Stimulated activated CD4-positive, alpha-beta T cell treated with anti-CD3 and anti-CD28 coated beads, Interleukin-1b, Interleukin-23, amount 100 ng/mL, for 1 hour (primary cell): ENCODE measurements at places on chromosomes 6 and 20.

DNA sequence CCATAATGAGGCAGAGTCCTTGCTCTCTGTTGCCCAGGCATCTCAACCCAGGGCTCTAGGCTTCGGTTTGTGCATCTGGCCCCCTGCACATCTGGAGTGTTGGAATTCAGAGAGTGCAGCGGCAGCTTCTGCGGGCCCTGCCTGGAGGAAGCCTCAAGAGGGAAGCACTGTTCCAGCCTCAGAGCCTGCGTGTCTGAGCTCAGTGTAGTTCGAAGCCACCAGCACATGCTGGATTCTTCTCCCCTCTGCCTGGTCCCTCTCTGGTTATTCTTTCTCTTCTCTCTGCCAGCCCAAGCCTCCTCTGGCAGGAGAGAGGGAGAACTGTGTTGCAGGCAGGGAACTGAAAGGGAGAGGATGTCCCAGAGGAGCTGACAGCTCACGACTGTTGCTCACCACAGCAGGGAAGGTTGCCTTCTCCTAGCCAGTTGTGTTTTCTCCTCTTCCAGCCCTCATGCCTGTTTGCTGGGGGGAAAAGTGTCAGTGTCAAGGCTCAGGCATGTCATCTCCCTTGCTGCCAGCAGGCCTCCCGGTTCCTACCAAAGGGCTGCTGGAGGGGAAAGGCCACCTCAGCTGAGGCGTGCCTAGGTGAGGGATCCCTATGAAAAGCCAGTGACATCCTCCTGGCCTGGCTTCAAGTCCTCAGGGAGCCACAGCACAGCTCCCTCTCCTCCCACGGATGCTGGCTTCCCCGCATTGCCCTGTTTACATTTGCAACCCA, 126.0 kb upstream of the LRFN2 start:
- DNase-seq = no peak

DNA sequence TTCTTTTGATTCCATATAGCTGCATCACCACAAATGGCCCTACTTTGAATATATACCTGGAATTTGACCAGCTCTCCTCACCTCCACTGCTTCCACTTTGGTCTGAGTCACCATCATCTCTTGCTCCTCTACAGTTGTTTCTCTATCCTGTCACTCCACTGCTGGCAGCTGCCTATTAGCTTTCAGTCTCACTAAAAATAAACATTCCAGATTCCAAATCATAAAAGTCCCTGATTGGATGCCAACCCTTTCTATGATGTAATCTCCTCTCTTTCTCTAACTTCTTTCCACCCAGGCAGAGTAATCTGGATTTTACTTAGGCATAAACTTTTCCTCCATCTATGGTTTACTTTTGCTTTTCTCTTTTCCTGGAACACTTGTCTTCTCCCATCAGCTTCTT, 49.1 kb downstream of the RFPL4B start:
- DNase-seq = no peak

DNA sequence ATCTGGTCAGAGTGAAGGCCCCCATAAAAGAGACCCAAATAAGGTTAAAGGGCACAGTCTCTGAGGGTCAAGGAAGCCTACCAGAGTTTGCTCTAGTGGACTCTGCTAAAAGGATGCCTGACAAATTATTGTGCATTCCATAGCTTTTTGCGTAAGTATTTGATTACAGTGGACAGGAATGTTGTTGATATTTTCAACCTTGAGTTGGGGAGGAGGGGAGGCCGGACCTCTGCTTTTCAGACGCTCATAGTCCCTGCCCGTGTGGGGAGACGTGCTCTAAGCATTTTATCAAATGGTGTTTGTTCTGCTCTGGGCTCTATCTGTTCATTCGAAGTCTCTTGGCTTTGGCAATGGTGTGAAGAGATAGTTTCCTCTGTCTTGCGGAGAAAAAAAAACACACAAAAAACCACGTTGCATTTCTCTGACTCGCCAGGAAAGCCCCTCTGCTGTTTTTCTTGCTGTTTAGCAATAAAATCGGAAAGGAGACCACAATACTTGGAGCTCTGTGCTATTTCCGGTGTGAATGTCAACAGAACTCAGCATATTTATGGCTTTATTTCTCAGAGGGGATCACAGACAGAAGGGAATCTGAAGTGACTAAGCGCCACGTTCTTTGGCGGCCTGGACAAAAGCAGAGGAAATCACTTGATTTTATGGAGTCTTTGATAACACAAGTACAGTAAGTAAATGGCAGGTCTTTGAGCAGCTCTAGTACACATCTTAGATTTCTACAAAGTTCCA, 159.8 kb downstream of the ZFP64 start:
- no peak for DNase-seq

- no peak for DNase-seq
These were observed 195.1 kb downstream of the BMP7 start for GRCh38 chr20:57071283-57071731.

GRCh38 chr20:17533396-17533795, 2.2 kb upstream of the BFSP1 start:
- DNase-seq = no peak

DNA sequence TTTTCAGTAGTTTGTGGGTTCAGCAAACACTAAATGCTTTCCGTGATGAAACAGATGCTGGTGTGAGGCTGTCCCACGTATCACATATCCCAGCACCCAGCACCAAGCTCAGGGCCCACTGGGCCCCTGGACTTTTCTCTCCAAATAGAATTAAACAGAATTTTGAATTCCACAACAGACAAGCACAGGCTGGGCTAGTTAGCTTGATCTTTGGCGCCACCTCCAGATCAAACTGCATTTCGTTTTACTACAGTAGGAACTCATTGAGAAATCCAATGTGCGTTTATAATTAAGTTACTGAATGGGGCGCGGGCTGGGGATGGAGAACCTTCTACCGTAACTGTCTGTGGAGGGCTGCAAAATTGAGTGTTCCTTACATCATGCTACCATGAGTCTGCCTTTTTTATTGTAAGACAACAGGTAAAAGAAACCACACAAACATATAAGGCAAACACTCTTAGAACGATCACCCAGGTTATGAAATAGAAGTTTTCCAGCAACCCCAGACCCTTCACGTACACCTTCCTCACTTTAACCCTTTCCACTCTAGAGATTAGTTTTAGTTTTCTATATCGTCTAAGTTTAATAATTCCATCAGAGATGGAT, 107.8 kb downstream of the ZFP64 start:
- no peak for DNase-seq
